GM23338 (cell line): ENCODE measurements at places on chromosomes 7 and 10. TPM values are rescaled to one million over a fixed set of nuclear protein-coding genes. Genes with fewer than 3 reads are reported as not detected.

Gene PRKG1
- 18.2 and 22.8 TPM in 2 replicates for total RNA-seq

DNA sequence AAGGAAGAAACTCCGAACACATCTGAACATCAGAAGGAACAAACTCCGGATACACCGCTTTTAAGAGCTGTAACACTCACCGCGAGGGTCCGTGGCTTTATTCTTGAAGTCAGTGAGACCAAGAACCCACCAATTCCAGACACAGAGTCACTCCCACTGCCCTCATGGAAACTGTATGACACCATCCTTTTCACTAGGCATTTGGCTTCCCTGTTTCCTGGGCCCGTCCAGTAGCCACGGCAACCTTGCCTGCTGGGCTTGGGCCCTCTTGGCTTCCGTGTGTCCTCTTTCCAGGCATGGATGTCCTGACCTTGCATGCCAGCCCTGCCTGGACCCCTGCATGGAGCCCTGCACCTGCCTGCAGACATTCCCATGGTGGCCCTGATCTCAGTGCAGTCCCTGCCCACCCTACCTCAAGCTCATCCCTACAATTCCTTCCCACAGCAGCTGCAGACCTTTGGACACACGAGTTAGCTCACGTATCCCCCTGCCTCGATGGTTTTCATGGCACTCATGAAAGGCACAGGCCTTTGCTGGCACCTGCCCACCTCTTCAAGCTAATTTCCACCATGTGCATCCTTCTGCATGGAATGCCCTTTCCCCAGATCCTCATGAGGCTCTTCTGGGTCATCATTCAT is 6.7 kb downstream of the SH2D4B start:
- no peaks in the 10 kb centered on the region for H3K27me3 ChIP-seq
- H3K4me1 ChIP-seq = no peaks in the 10 kb centered on the region
- DNase-seq = no peak
- no peaks in the 10 kb centered on the region for H3K36me3 ChIP-seq
- H3K27ac ChIP-seq = no peak overlapping the region

Gene BAMBI
- total RNA-seq = 37.5 and 39.5 TPM in 2 replicates

Gene PNPLA8
- 12.5 and 14.9 TPM in 2 replicates for total RNA-seq

Gene GIMAP1
- total RNA-seq = not detected in 2 replicates

GRCh38 chr10:97278491-97278989 is 13.9 kb downstream of the ARHGAP19 start:
- no peak overlapping the region for H3K4me3 ChIP-seq
- no peaks in the 10 kb centered on the region for H3K36me3 ChIP-seq
- peak; percentile 57 for DNase-seq
- H3K27ac ChIP-seq = 0 out of 2 replicates have a peak overlapping the region, but pooled peaks have one; percentile 3
- H3K27me3 ChIP-seq = no peaks in the 10 kb centered on the region
- H3K4me1 ChIP-seq = no peaks in the 10 kb centered on the region

Gene SAP25
- 2.0 and 4.1 TPM in 2 replicates for total RNA-seq

Gene LIPJ
- total RNA-seq = 0.04 and 0.14 TPM in 2 replicates

Gene ECHS1
- total RNA-seq = 87.8 and 92.1 TPM in 2 replicates
